ENCODE measurements at places on chromosomes 2 and 18.
A peak's percentile ranks its signal among the peaks of the same experiment; 100 is the strongest.

- no peak for DNase-seq
These were observed 72.5 kb upstream of the RNF152 start for GRCh38 chr18:61965311-61965710.

DNA sequence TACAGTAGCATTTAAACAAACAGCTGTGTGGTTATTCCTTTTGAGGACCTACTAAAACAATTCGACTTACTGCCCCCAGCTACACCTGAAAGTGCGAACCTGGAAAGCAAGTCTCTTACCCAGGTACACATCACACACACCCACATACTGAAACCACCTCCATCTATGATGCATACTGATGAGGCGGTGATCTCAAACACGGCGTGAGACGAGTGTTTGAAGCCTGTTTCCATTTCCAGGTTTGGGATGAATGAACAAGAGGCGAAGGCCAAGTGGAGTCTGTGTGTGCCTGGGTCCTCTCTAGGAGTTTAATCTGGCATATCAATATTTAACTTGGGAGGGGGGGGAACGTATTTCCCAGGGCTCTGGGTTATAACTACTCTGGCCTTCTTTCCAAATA, 1.6 kb downstream of the TMEM185B start:
- no peak for DNase-seq

- no peak for DNase-seq
These were observed 74.8 kb upstream of the FRZB start for GRCh38 chr2:182941121-182941722.

DNA sequence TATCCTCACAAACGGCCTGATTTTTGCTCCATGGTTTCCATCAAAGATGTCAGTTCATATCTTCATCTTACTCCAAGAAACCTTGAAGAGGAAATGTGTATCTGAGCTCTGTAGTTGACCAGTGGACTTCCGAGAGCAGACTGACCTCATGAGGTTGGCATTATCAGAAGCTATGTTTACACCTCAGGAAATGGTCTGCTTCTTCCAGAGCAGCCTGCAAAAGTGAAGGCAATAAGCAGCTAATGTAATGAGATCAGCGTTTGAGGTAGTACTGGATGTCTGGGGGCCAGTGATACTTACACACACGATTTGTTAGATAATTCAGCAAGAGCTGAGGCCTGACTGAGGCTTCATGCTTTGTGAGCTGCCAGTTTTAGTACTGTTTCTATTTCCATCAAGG, 189.7 kb downstream of the LRRTM1 start:
- DNase-seq, result no peak

DNA sequence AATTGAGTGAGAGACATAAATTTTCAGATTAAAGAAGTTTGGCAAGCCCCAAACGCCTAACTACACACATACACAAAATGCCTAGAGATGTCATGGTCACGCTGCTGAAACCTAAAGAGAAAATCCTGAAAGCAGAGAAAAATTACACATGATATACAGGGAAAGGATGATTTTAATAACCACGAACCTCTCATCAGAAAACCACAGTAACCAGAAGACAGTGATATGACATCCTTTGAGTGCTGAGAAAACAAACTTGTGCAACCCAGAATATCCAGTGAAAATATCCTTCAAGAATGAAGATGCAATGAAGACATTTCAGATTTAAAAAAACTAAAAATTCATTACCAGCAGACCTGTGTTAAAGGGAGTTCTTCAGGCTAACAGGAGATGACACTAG, 122.4 kb upstream of the LMAN1 start:
- DNase-seq, result no peak

GRCh38 chr2:32430804-32431203, 74.0 kb downstream of the BIRC6 start:
- no peak for DNase-seq

- no peak for DNase-seq
These were observed 275.8 kb downstream of the KCNS3 start for GRCh38 chr2:18154259-18154658.

DNA sequence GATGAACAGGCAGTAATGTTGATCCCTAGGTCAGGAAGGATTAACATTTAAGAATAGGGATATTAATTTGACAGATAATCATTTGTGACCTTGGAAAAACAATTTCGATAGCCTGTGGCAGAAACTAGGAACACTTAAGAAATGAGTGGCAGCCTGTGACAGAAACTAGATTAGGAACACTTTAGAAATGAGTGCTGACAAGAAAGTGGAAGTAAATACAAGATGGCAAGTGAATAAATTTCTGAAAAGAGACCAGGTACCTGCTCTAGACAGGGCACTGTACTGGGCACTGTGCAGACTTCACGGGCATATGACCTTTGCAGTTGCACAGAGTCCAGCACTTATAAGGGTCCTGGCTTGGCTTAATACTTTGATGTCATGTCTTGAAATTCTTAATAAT, 5.5 kb upstream of the HNRNPA3 start:
- no peak for DNase-seq

DNA sequence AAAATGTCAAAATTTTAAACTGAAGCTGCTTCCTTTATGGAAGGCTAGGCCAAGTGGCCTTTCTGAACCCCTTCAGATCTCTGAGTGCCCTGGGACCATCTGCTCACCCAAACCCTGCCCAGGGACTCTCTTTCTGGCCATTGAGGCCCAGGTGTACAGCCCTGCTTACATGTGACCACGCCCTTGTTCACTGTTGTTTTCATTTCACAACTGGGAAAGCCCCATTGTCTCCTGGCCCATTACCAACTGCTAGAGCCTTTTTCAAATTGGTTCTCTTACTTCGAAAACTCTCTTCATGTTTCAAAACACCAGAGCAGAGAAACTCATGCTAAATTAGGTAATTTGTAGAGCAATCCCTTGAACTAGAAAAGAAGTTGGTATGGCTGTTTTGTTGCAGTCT, 219.5 kb upstream of the TANK start:
- no peak for DNase-seq

- DNase-seq, result no peak
These were observed 50.9 kb downstream of the LRPPRC start for GRCh38 chr2:43944915-43945314.

GRCh38 chr18:36471393-36471792, 173.9 kb downstream of the FHOD3 start:
- no peak for DNase-seq

DNA sequence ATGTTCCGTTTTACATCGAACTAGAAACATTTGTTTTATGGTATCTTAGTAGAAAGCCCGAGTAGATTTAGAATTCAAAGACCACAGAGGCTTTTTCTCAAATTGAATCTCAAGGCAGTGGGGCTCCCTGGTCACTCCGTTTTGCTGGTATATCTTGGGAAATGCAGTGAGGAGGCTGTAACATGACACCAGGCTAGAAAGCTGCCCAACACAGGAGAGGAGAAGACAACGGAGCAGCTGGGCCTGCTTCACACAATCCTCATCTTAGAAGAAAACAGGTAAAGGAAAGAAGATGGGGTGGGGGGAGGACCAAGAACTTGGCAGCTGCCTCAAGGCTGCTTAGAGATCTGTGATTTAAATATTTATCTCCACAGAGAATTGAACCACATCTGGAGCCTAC, 38.3 kb upstream of the EPB41L3 start:
- DNase-seq, result no peak

DNA sequence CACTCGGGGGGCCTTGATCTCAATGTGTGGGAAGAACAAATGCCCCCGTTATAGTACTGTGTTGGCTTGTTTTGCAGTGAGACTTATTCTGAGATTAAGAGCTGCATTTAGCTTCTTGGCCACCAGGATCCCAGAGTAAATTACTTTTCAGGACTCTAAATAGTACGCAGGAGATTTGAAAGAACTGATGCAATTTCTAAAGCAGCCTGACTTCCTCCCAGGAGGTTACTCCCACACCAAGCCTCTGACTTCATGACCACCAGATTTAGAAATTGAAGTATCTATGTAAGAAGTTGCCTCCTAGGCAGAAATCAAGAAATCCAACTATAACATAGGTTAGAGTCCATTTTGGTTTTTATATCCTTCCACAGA, 67.0 kb downstream of the FEZ2 start:
- DNase-seq, result no peak

DNA sequence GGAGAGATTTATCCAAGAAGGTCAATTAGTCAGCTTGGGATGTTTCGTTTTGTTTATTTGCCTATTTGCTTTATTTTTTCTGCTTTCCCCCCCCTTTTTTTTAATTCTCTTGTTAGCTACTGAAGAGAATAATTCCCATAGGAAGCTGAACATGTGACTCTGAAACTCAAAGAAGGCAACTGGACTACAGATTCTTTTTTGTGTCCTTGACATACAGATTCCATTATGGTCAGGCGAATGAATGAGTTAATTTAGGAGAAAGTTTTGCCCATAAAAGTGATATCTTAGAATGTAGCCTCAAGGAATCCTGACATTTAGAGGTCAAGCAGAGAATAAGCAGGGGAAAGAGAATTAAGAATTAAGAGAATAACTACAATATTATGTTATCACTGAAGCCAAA, 514.2 kb upstream of the LINC00305 start:
- DNase-seq, result no peak

DNA sequence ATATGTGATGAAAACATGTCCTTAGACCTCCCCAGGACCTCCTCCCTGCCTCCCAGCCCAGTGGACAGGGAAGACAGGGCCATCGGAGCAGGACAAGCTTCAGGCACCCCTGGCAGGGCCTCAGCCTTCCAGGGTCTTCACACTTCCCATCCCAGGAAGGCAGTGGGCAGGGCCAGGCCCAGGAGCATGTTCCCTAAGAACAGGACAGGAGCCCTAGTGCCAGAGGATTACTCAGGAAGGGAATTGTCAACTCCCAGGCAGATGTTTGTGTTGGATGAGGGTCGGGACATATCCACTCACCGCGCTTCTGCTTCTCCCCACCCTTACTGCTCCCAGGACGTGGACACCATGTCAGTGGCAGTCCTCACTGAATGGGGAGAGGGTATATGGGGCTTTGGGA, 138.9 kb downstream of the TNS1 start:
- no peak for DNase-seq

DNA sequence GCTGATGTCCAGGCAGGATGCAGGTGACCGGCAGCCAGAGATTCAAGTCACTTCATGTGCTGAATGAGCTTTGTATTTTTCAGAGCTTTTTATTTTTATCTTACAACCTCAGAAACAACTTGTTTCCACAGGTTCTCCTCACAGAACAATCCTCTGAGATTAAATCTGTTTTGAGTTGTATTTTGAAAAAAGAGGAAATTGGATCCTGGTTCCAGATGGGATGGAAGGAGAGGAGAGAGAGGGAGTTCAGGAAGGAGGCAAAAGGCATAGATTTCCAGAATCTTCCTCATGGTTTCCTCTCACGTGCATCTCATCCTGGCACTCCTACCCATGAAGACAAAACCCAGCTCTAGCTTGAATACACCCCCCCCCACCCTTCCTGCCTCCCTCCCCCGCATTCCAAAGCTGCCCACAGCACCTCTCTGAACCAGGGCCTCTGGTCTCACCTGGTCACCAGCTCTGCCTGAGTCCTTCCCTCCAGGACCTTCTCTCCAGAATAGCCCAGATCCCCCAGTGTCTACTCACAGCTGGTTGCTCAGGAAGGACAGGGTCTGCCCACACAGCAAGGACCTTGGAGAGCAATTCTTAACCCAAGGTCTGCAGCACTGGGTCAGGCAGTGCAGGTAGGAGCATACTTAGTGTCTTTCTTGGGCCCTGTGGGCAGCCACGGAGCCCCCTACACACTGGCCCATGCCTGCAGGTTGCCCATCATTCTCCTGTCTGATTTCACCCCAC, 104.7 kb downstream of the ZFP36L2 start:
- DNase-seq, result no peak

- no peak for DNase-seq
These were observed 936.0 kb downstream of the TRIB2 start for GRCh38 chr2:13652531-13653313.

GRCh38 chr2:224173210-224173609, 134.1 kb upstream of the SERPINE2 start:
- no peak for DNase-seq

DNA sequence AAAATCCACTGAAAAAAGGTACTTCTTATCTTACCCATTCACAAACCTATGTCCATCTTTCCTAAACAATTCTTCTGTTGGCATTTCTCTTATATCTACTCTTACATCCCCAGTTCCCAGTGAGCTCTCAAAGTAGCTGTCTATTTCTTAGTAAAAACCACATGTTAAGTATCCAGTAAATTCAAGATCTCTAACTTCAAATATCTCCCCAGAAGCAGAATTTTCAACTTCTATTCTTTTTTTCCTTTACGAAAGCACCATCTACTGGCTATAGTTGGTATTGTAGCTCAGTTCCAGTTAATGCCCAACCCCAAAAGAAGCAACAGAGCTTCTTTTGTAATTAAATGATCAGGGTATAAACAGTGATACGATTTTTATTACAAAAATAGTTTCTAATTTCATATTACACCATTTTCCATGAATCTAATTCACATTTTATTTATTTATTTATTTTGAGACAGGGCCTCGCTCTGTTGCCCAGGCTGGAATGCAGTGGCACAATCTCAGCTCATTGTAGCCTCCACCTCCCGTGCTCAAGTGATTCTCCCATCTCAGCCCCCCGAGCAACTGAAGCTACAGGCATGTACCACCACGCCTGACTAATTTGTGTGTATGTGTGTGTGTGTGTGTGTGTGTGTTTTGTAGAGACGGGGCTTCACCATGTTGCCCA, 28.5 kb downstream of the HRH4 start:
- DNase-seq, result peak; percentile 66

DNA sequence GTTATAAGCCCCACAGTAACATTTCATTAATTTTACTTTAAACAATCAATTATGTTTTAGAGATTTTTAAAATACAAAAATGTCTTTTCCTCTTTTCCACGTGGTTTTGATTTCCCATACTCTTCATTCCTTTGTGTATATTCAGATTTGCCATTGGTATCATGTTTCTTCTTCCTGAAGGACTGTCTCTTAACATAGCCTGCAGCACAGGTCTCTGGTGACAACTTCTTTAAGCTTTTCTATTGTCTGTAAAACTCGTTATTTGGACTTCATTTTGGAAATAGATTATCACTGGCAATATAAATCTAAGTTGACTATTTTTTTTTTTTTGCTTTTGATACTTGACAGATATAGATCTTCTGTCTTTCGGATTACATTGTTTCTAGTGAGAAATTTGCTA, 115.2 kb upstream of the KLHL29 start:
- no peak for DNase-seq

DNA sequence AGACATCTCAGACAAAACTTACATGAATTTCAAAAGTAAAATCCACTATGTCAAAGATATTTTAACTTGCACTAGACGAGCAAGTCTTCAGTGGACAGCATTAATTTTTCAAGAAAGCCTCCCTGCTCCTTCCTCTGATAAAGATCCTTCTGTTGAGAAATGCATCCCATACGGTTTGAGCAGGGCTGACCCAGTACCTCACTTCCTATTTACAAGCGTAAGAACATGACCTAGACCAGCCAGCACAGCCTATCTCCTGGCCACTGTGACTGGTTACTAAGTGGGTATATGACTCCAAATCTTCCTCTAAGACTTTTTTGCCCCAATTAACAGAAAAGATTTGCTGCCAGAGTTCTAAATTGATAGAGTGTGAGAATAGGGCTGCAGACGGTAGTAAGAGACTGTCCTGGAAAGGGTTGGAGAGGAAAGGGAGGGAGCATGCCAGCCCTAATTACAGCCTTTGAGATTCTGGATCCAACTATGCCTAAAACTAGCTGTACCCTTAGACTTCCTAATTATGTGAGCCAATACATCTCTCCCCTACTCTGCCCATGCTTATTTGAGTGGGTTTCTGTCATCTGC, 108.4 kb downstream of the PRELID3A start:
- DNase-seq, result no peak

Measured in stimulated activated CD4-positive, alpha-beta T cell treated with anti-CD3 and anti-CD28 coated beads, Interleukin-12 subunit alpha, Interleukin-12 subunit beta, amount 100 ng/mL, for 48 hours (primary cell).